Naive B cell (primary cell): ENCODE measurements at places on chromosomes 16 and 17. TPM values are rescaled to one million over a fixed set of nuclear protein-coding genes. Genes with fewer than 3 reads are reported as not detected.

MT1G gene
- polyA plus RNA-seq, result not detected

JPT1 gene
- polyA plus RNA-seq, result 57.5 TPM

NHERF2 gene
- not detected for polyA plus RNA-seq

PIPOX gene
- 0.23 TPM for polyA plus RNA-seq

CCL5 gene
- 4.9 TPM for polyA plus RNA-seq

SALL1 gene
- not detected for polyA plus RNA-seq

CBFA2T3 gene
- polyA plus RNA-seq, result 7.2 TPM

CTRB1 gene
- not detected for polyA plus RNA-seq

TBC1D3B gene
- not detected for polyA plus RNA-seq

ICAM2 gene
- polyA plus RNA-seq, result 214 TPM

METRNL gene
- 1.2 TPM for polyA plus RNA-seq

PNMT gene
- polyA plus RNA-seq, result not detected

RNF135 gene
- polyA plus RNA-seq, result 36.2 TPM

ABCC11 gene
- polyA plus RNA-seq, result not detected

OR1A1 gene
- not detected for polyA plus RNA-seq

KRT24 gene
- not detected for polyA plus RNA-seq

CDH3 gene
- polyA plus RNA-seq, result not detected

CAPNS2 gene
- polyA plus RNA-seq, result not detected

PPP1R1B gene
- not detected for polyA plus RNA-seq

SLC26A11 gene
- polyA plus RNA-seq, result 7.9 TPM

TP53TG3F gene
- not detected for polyA plus RNA-seq

KRT12 gene
- not detected for polyA plus RNA-seq

CACNG3 gene
- not detected for polyA plus RNA-seq

CMIP gene
- 0.88 TPM for polyA plus RNA-seq

METTL26 gene
- polyA plus RNA-seq, result 86.8 TPM

VKORC1 gene
- polyA plus RNA-seq, result 62.5 TPM

PDILT gene
- not detected for polyA plus RNA-seq

GNAO1 gene
- not detected for polyA plus RNA-seq

ITGAX gene
- polyA plus RNA-seq, result 1.0 TPM

CCDC57 gene
- 22.3 TPM for polyA plus RNA-seq

TP53TG3 gene
- not detected for polyA plus RNA-seq
